ENCODE measurements at places on chromosomes 13 and 19. TPM values are rescaled to one million over a fixed set of nuclear protein-coding genes. Genes with fewer than 3 reads are reported as not detected.

Gene PRR22
- total RNA-seq: not detected

Gene APOE
- total RNA-seq: 38.3 TPM

Gene NCCRP1
- 4.3 TPM for total RNA-seq

Gene SLC46A3
- 8.5 TPM for total RNA-seq

Gene ZNF71
- 7.5 TPM for total RNA-seq

Gene ZNF426
- 28.8 TPM for total RNA-seq

Gene SLC27A1
- 19.4 TPM for total RNA-seq

Gene NKG7
- total RNA-seq: not detected

- DNase-seq: no peak
Measured at GRCh38 chr19:3866910-3867638, 1.8 kb downstream of the ZFR2 start.

- no peak for DNase-seq
Measured at GRCh38 chr13:102951808-102952207, 106.0 kb downstream of the ERCC5 start.

DNA sequence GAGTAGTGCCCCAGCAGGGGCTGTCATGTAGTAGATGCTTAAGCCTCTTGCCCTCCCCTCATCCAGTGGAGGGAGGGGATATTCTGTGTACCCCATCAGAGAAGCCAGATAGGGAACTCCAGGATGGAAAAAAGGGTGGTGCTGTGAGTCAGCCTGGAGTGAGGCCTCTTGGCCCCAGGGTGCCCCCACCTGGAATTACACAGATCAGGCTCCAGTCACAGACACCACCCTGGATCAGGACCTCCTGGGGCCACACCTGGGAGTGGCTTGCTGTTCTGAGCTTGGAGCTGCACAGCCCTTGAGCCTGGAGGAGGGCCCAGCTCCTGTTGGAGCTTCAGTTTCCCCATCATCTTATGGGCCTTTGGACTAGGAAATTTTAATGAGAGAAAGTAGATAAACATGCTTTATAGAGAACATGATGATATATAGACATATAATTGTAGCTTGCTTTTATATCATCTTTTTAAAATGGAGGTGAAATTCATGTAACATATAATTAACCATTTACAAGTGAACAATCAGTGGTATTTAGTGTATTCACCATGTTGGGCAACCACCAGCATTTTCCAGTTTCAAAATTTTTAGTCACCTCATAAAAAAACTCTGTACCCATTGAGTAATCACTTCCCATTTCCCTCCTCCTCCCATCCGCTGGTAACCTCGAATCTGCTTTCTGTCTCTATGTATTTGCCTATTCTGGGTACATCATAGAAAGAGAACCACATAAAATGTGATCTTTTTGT is 24.6 kb downstream of the CYP4F22 start:
- DNase-seq: no peak

GRCh38 chr19:51030631-51031030 is 4.2 kb downstream of the KLK12 start:
- DNase-seq: no peak

DNA sequence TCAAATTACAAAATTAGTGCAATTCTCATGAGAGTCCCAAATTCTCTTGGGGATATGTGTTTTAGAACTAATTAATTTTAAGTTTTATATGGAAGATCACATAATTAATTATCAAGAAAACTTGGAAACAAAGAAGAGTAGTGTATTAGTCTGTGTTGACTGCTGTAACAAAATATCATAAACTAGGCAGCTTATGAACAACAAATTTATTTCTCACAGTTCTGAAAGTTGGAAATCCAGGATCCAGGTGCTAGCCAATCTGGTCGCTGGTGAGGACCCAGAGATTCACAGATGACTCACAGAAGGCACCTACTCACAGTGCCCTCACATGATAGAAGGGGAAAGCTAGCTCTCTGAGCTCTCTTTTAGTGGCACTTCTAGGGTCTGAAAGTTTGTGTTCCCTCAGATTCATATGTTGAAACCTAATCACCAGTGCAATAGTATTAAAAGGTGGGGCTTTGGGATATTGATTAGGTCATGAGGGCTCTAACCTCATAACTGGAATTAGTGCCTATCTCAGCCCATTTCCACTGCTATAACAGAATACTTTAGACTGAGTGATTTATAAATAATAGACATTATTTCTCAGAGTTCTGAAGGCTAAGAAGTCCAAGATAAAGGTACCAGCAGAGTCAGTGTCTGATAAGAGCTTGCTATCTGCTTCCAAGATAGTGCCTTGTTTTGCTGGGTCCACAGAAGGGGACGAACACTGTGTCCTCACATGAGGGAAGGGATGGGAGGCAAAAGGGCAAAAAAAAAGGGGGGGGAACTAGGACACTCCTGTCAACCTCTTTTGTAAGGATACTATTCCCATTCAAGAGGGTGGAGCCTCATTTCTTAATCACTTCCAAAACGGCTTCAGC is 1.5 kb upstream of the ARGLU1 start:
- DNase-seq: no peak

DNA sequence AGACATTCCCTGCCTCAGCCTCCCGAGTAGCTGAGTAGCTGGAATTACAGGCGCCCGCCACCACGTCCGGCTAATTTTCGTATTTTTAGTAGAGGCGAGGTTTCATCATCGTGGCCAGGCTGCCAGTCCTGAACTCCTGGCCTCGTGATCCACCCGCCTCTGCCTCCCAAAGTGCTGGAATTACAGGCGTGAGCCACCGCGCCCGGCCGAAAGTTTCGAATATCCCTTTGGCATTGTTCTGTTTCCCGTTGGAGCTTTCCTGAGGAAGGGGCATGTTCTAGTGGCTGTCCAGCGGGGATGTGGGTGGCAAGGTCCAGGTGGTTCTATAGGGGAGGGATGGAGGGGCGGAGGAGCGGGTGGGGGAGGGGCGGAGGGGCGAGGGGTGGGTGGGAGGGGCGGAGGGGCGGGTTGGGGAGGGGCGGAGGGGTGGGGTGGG is 2.1 kb upstream of the BSG start:
- no peak for DNase-seq
